Sigmoid colon (tissue), 7 donors: ENCODE measurements at places on chromosomes 4 and X. TPM values are rescaled to one million over a fixed set of nuclear protein-coding genes. Genes with fewer than 3 reads are reported as not detected.

SPATA18 gene
- 13.0 TPM for total RNA-seq

S100P gene
- 0.41 TPM for total RNA-seq

PPP1R3F gene
- total RNA-seq = 8.6 TPM

FAM156A gene
- total RNA-seq = 24.6 TPM

KIAA1210 gene
- not detected for total RNA-seq

CFAP299 gene
- not detected for total RNA-seq

GPC4 gene
- total RNA-seq = 25.3 TPM

IL15 gene
- 5.9 TPM for total RNA-seq

MXRA5 gene
- total RNA-seq = 8.0 TPM

DBET gene
- not detected for total RNA-seq

GUCY1A1 gene
- total RNA-seq = 187 TPM

UCHL1 gene
- 91.3 TPM for total RNA-seq

ZNF280C gene
- 6.4 TPM for total RNA-seq

TMPRSS11E gene
- not detected for total RNA-seq

HSFX4 gene
- total RNA-seq = not detected

TCEAL3 gene
- 68.3 TPM for total RNA-seq

KIF4A gene
- 0.54 TPM for total RNA-seq

POF1B gene
- not detected for total RNA-seq

DIPK2B gene
- total RNA-seq = 5.7 TPM

ASB11 gene
- total RNA-seq = not detected

CDX4 gene
- total RNA-seq = not detected

DNAAF6 gene
- total RNA-seq = not detected

GSX2 gene
- total RNA-seq = not detected

KLKB1 gene
- 0.36 TPM for total RNA-seq

SPANXD gene
- total RNA-seq = not detected

HSFX2 gene
- total RNA-seq = not detected

RNF175 gene
- total RNA-seq = not detected

CYP2U1 gene
- total RNA-seq = 15.8 TPM

ARHGEF38 gene
- total RNA-seq = not detected

MAGEA12 gene
- total RNA-seq = not detected

AFP gene
- total RNA-seq = not detected

DRD5 gene
- total RNA-seq = 0.54 TPM

CTAG2 gene
- not detected for total RNA-seq

PAPSS1 gene
- 25.5 TPM for total RNA-seq

NR0B1 gene
- not detected for total RNA-seq

FANCB gene
- 4.4 TPM for total RNA-seq

MAPK10 gene
- 27.1 TPM for total RNA-seq

MTNR1A gene
- not detected for total RNA-seq

CLCN5 gene
- total RNA-seq = 2.3 TPM

BEX1 gene
- total RNA-seq = 13.9 TPM

PABPC1L2A gene
- not detected for total RNA-seq

GRIA2 gene
- 0.55 TPM for total RNA-seq

DAPP1 gene
- 1.1 TPM for total RNA-seq

XAGE1A gene
- total RNA-seq = not detected

BEX5 gene
- 2.1 TPM for total RNA-seq

MAGEA2 gene
- total RNA-seq = not detected

SSX5 gene
- not detected for total RNA-seq

IL3RA gene
- 5.6 TPM for total RNA-seq

ANXA3 gene
- 62.9 TPM for total RNA-seq

AMBN gene
- total RNA-seq = not detected

CXorf65 gene
- total RNA-seq = not detected

ATP8A1 gene
- total RNA-seq = 19.3 TPM

AMTN gene
- total RNA-seq = not detected

MAGEA8 gene
- not detected for total RNA-seq

NXF2B gene
- total RNA-seq = not detected

GPC3 gene
- 1.6 TPM for total RNA-seq

SORBS2 gene
- total RNA-seq = 849 TPM
